Bronchial epithelial cell (primary cell): ENCODE measurements at places on chromosomes 7 and 10.

DNA sequence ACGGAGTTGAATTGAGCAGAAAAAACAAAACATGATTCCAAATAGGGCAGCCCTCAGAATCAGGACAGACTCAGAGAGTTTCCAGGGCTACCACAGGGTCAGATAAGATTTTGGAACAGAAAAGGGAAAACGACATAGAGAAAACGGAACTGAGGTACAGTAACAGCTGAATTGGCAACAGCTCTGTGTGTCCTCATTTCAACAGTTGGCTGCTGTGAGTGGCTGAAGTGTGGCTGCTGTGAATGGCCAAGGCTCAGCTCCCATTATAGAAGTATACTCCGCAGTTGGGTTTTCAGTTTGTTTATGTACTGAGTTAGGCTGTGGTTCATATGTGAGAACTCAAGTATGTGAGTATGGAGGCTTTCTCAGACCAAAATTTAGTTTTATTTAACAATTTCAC is 32.0 kb downstream of the ANTXRL start:
- no peak for DNase-seq

GRCh38 chr10:52755297-52756062 is 17.1 kb downstream of the MBL2 start:
- peak; percentile 81 for DNase-seq

- no peak for DNase-seq
Measured at GRCh38 chr7:139023076-139023475, 12.8 kb downstream of the ZC3HAV1L start.

DNA sequence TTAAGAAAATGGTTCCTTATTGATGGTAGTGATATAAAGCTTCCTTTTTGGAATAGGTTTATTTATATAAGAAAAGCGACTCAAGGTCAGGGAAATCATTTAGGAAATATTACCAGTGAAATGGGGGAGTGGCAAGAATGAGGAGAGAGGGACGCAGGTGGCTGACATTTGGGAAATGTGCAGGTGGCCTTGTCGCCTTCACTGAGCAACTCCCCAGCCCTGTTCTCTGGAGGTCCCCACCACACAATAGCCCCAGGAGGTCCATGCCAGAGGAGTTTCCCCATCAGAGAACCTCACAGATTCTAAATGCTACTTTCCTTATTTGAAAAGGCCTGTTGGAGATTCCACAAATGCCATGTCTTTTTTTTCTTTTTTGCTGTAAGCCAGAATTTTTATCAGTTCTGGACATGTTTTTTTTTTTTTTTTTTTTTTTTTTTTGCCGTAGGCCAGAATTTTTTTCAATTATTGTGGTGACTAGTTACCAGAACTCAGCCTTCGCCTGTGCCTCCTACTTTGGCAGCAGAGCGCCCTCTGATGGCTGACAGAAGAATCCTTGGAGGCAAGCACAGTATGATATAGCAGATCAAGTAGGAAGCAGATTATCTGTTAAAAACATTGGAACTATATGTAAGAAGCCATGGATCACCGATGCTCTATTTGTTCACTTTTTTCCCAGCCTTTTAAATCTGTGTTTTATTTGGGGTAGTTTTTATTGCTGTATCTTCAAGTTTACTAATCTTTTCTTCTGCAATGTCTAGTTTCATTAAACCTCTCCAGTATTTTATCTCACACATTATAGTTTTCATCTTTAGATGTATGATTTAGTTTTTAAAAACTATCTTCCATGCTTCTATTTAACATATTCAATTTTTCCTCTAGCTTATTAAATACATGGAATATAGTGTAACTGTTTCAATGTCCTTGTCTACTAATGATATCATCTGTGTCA is 18.6 kb downstream of the OPALIN start:
- peak; percentile 65 for DNase-seq

- no peak for DNase-seq
Measured at GRCh38 chr10:6280291-6280690, 77.6 kb downstream of the PFKFB3 start.

- DNase-seq, result no peak
Measured at GRCh38 chr7:3265388-3265787, 35.7 kb upstream of the SDK1 start.

DNA sequence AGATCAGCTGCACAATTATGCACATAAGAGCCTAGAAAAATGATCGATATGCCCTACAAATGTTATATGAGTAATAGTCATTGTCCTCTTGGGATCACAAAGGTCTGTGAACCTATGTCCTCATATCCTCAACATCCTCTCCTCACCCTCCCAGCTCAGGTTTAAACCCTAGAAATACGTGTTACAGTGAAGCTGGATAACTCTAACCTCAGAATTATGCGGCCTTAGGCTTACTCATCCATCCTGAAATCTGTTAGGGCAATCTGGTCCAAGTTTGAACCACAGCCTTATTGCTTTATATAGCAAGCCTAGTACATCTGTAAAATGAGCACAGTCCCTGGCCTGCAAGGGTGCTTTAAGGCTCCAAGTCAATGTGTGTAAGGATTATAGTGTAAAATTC is 84.2 kb upstream of the FRMD4A start:
- peak; percentile 13 for DNase-seq

DNA sequence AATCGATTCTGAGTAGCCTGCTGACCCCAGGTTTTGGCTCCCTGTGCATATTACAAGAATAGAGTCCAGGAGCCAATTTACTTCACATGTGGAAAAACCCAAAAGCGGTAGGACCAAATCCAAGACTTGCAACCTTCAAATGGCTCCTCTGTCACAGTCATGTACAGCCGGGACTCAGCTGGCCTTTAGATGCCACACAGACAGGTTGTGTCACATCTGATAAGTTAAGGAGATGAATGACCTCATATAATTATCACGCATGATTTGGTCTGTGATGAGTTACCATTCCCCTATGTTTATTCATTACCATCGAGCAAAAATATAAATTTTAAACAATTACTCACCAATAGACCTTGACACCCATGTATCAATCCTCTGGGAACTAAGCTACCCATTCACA is 14.2 kb downstream of the CACNA2D1 start:
- no peak for DNase-seq

DNA sequence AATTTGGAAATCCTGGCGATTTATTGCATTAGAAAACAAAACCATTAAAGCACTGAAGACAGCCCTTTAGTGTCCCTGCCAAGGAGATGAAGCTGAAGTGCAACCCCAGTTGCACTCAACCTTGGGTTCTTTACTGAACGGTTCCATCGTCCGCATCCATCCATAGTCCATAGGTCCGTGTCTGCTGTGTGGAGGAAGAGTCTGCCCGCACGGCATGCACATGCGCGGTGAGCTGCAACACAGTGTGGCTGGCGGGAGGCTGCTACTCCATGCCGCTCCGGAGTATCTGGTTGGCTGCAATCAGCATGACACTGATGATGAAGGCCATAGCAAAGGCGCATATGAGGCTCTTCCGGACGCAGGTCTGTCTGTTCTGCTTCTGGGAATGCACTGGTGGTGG is 624.6 kb downstream of the CALN1 start:
- DNase-seq, result no peak

DNA sequence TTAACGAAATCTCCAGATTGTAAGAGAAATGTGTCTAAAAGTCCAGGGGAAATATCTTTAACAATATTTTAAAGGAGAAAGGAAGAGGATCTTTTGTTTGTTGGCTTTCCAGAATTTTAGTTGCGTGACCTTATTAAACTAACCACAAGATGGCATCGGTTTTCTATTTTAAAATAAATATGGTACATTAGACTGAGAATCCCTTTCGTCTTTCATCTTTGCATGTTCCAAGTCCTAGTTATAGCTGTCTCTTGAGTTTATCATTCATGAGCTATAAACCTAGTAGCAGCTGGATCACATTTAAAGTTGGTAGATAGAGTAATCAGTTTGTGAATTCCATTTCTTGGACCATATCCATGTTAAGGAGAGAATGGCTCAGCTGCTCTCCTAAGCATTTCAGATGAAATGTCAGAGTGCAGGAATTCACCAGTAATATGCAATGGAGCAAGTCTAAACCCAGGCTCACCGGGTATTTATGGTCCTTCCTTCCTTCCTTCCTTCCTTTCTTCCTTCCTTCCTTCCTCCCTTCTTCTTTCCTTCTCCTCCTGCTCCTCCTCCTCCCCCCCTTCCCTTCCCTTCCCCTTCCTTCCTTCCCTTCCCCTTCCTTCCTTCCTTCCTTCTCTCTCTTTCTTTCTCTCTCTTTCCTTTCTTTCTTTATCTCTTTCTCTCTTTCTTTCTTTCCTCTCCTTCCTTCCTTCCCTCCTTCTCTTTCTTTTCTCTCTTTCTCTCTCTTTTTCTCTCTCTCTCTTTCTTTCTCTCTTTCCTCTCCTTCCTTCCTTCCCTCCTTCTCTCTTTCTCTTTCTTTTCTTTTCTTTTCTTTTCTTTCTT is 57.8 kb upstream of the RAB18 start:
- DNase-seq, result peak; percentile 53

DNA sequence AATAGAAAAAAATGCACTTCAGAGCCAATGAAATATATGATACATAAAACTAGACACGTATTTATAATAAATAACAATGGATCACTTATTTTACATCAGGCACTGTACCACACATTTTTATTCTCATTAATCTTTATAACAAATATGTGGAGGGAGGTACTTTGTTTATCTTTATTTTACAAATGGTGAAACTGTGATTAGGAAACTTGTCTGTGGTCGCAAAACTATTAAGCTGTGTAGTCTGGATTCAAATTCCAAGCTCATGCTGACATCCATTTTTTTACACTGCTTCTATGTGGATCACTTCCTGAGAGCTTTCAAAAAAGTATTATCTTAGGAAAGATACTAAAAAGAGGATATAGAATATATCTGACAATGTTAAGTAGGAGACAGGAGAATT is 978.6 kb downstream of the SORCS1 start:
- DNase-seq, result no peak

- DNase-seq, result no peak
Measured at GRCh38 chr7:83921271-83921940, 272.5 kb upstream of the SEMA3E start.

DNA sequence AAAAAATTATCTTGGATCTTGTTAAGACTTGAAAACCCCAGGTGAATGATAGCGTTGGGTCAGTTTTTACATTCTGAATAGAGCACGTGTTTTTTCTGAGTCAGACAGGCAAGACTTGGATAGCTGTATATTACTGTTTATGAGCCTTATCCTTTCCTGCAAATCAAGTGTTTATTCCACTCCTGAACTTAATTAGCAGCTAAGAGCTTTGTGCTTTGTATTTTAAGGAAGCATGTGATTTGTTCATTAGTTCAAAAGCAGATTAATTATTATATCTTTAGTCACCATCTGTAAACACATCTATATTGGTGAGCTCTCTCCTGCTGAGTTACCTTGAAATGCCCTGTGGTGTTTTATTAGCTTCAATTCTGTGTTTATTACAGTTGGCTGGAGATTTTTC is 98.6 kb upstream of the PRPS1L1 start:
- DNase-seq, result peak; percentile 78

GRCh38 chr10:102941401-102941800 is 23.3 kb downstream of the CNNM2 start:
- no peak for DNase-seq

DNA sequence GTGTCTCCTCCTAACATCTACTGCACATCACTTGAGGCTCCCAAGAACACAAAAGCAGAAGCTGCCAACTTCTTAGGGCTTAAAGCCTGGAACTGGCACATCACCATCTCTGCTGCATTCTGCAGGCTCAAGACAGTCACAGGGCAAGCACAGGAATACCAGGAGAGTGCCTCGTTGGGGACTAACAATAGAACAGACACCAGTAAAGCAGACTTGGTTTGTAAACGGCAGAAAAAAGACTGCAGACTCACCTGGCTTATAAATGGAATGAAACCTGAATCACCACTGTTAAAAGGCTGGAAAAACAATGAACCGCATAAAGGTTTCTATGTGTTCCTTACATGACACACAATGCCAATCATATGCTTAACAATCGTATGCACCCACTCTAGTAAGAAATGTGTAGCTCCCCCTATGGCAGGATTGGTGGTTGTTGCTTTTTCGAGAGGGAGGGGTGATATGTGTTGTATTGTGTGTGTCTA is 12.8 kb downstream of the RHEB start:
- DNase-seq, result peak; percentile 27

DNA sequence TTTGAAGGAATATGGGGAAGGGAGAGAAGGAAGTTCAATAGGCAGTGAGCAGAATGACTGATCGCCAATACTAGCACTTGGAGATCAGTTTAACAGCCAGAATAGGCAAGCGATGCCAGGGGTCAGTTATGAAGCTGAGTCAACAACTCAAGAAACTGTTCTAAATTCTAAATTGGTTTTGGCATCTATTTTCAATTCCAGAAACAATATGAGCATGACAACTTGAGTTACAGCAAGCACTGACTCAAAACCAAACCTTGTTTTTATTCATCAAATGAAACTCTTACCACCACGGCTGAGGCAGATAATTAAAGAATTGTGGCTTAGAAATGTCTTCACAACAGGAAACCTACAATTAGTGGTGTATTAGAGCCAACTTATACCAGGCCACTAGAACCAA is 180.5 kb upstream of the ASAH2 start:
- DNase-seq, result no peak

DNA sequence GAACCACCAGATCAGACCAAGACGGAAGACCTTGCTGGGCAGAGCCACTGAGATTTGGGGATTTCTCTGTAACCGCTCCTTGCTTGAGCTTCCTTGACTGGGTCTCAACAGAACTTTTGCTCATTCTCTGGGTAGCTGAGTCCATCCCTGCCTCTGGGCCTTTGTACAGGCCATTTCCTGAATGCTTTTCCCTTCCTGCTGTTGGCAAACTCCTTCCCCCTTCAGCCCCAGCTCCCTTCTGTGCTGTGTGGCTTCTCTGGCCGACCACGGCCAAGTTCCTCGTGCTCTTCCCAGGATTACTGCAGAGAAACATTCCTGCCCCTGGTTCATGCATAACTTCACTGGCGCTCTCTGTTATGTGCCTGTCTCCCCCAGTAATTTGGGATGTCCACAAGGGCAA is 150.5 kb upstream of the GPR26 start:
- no peak for DNase-seq

- no peak for DNase-seq
Measured at GRCh38 chr7:77339726-77340125, 76.4 kb downstream of the GSAP start.

- no peak for DNase-seq
Measured at GRCh38 chr10:77377034-77377433, 260.6 kb downstream of the KCNMA1 start.

DNA sequence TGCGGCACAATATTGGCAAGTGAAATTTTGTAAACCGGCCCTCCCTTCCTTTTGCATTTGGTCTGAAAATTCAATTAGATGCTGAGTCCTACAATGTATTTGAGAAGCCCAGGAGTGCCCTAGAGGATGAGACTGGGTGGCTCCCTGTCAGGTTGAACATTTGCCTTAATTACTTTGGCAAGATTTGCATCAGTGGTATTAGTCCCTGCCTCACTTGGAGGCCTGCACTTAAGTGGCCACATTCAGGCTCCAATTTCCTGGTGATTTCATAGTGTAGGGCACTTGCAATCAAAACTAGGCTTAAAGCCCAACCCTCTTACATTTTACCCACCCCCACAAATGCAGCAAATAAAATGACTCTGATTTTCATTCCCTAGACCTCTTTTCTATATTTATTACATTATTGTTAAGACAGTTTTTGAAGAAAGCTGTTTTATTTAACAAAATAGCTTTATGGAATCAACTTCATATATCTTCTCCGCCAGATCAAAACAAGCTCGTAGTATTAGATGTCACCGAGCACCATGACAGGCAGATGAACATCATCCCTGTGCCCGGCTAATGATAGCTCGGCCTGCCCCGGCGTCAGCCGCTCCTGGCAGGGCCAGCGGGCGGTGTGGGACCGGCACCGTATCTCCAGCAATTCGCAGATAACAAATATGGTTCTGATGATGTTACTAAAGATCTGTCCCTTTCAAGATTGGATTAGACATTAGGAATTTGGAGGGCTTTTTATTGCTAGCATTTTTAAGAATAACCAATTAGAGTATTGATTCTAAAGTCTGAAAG is 73.6 kb downstream of the EGFR start:
- no peak for DNase-seq
